ENCODE measurements at places on chromosomes 1 and 21.

DNA sequence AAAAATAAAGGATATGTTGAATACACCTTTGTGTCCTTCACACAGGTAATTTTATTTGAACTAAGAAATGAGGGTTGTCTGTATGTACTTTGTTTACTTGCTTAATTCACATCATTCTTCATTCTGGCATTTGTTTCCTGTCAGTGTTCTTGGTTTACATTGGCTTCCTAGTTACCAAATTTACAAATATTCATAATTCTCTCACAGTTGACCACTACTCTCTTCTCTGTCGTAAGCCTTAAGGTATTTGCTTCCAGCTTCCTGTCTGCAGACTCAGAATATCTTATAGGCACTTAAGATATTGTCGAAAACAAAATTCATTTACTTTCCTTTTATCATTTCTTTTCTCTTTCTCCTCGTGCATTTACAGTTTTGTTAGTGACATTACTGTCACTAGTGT is 15.9 kb downstream of the RNPC3 start:
- no peak for DNase-seq

GRCh38 chr1:148293651-148294050 is 141.6 kb upstream of the NBPF11 start:
- DNase-seq, result no peak

DNA sequence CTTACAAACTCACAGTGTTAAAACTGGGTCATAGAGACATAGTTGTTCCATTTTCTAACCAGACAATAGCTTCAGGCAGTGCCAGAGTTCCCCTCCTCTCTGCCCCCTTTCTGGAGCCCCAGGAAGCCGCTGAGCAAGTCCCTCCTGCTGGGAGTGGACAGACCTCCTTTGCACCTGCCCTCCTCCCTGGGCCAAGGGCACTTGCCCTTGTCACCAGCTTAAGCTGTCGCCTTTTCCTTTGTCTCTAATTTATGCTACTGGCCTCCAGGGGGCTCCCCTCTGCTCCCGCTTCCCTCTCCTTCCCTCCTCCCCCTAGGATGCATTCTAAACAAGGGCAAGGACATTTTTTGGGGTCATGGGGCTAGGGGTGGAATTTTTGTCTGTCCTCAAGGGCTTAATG is 182.4 kb downstream of the MIS18A start:
- no peak for DNase-seq

DNA sequence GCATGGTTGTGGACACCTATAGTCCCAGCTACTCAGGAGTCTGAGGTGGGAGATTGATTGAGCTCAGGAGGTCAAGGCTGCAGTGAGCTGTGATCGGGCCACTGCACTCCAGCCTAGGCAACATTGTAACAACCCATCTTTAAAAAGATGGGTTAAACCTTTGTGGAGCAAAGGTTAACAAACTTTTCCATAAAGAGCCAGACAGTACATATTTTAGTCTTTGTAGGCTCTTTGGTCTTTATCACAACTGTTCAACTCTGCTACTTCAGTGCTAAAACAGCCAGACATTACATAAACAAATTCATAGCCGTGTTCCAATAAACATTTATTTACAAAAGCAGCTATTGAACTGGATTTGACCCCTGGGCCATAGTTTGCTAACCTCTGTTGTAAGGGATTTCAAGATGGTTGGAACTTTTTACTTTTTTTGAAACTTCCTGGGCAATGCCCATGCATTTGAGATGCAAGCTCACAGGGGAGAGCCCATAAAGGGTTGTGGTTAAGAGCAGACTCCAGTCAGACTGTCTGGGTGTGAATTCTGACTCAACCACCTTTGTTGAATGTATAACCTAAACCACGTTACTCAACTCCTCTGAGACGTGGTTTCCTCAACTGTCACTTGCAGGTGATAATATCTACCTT is 10.8 kb downstream of the INAVA start:
- DNase-seq, result no peak

DNA sequence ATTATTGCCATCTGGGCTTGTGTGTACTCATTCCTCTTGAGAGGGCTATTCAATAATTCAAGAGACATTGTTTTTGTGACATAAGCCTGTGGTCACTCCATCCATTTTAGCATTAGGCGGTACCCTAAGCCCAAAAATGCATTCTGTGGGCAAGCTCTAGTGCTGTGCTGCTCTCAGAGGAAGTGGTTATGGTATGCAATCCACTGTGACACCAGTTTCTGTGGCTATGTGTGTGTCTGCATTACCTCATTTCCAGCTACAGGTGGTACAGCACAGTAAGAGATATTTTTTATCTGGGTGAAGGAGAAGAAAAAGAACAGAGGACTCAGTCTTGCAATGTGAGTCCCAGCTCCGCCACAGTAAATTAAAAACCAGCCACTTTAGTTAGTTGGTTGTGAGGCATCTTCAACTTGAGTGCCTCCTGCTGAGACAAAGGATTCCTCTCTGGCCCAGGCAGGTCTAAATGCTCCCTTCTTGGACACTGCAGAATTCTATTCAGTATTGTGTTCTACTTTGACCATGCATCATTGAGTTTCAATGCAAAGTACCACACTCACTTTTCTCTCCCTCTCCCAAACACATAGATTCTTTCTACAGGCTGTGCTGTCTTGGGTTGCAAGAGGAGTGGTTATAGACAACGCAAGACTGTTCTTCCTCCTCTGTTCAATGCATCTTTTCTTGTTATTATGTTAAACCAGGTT is 777.8 kb upstream of the BRINP3 start:
- no peak for DNase-seq

- no peak for DNase-seq
These were observed 23.1 kb downstream of the EIF2D start for GRCh38 chr1:206589206-206589605.

DNA sequence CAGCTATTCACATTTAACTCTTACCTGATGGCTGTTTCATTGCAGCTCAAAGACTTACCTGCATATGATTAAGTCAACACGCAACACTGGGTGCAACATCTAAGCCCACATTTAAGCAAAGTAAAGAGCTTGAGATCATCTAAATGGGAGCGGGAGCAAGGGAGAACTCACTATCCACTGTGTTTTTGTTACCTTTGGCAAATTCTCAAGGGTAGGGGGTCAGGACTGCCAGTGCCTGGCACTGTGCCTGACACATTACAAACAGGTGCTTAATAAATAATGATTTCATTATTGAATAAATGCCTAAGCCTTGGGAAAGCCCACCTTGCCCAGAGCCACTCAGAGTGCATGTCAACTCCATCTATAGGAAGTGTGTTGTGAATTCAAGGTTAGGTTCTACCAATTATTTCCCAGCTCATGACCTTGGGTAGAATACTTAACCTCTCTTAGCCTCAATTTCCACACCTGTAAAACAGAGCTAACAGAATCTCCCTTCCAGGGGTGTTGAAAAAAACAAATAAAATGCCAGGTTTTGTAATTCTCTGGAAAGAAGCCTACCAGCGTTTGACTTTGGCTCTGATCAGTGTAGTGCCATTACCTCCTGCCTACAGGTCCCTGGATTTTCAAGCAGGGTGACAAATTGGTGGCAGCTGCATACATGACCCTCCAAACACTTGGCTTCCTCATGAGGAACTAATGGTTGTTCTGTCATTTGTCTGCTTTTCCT is 109.7 kb downstream of the TGFBR3 start:
- DNase-seq, result no peak

- DNase-seq, result no peak
These were observed 9.5 kb upstream of the PIGR start for GRCh38 chr1:206955476-206956451.

- no peak for DNase-seq
These were observed 36.1 kb downstream of the PHC2 start for GRCh38 chr1:33394770-33395169.

Measured in activated CD4-positive, alpha-beta T cell treated with anti-CD3 and anti-CD28 coated beads for 1 hour (primary cell).